ENCODE measurements at places on chromosomes 11 and 22. TPM values are rescaled to one million over a fixed set of nuclear protein-coding genes. Genes with fewer than 3 reads are reported as not detected.

IFITM1 gene
- 93.7 TPM for total RNA-seq

MYBPC3 gene
- total RNA-seq, result not detected

SMC1B gene
- not detected for total RNA-seq

EMID1 gene
- 0.36 TPM for total RNA-seq

CNTN5 gene
- 0.28 TPM for total RNA-seq

SERHL2 gene
- total RNA-seq, result 6.1 TPM

ZW10 gene
- 14.4 TPM for total RNA-seq

KDM4E gene
- total RNA-seq, result not detected

NPAS4 gene
- 0.95 TPM for total RNA-seq

FDXACB1 gene
- total RNA-seq, result 0.71 TPM

SEC14L6 gene
- 4.3 TPM for total RNA-seq

TECTA gene
- 1.1 TPM for total RNA-seq

CBX6 gene
- total RNA-seq, result 59.2 TPM

ALKBH3 gene
- total RNA-seq, result 30.1 TPM

LMNTD2 gene
- total RNA-seq, result 1.4 TPM

TRIM29 gene
- 6.9 TPM for total RNA-seq

HPX gene
- not detected for total RNA-seq

MAPK8IP2 gene
- total RNA-seq, result 0.66 TPM

TMEM126B gene
- total RNA-seq, result 87.5 TPM

ARAP1 gene
- total RNA-seq, result 61.5 TPM

BATF2 gene
- total RNA-seq, result 4.7 TPM

TBX1 gene
- 1.7 TPM for total RNA-seq

KRTAP5-8 gene
- total RNA-seq, result not detected

ZNF214 gene
- total RNA-seq, result 3.1 TPM

CTSW gene
- not detected for total RNA-seq

SLC22A12 gene
- total RNA-seq, result not detected

CREB3L1 gene
- total RNA-seq, result 3.8 TPM

MMP1 gene
- total RNA-seq, result not detected

IRAG1 gene
- total RNA-seq, result 96.1 TPM

MISFA gene
- total RNA-seq, result not detected

HTR3A gene
- total RNA-seq, result 1.6 TPM

PGA4 gene
- total RNA-seq, result not detected

LDHAL6A gene
- total RNA-seq, result not detected

KIRREL3 gene
- 0.81 TPM for total RNA-seq

SLC17A6 gene
- not detected for total RNA-seq

FBLN1 gene
- 193 TPM for total RNA-seq

TRIM49B gene
- not detected for total RNA-seq

PITPNM1 gene
- 7.8 TPM for total RNA-seq

GAB4 gene
- total RNA-seq, result 3.2 TPM

DRICH1 gene
- not detected for total RNA-seq

ISX gene
- not detected for total RNA-seq

PGA5 gene
- total RNA-seq, result not detected

B3GAT1 gene
- 0.27 TPM for total RNA-seq

CCDC116 gene
- total RNA-seq, result 2.5 TPM

SLC16A8 gene
- not detected for total RNA-seq

APOBEC3H gene
- total RNA-seq, result not detected

Data from sigmoid colon (tissue), 7 donors.